ENCODE measurements at places on chromosomes 1 and 21.

GRCh38 chr1:175449306-175449705, 256.7 kb upstream of the KIAA0040 start:
- no peak for DNase-seq

DNA sequence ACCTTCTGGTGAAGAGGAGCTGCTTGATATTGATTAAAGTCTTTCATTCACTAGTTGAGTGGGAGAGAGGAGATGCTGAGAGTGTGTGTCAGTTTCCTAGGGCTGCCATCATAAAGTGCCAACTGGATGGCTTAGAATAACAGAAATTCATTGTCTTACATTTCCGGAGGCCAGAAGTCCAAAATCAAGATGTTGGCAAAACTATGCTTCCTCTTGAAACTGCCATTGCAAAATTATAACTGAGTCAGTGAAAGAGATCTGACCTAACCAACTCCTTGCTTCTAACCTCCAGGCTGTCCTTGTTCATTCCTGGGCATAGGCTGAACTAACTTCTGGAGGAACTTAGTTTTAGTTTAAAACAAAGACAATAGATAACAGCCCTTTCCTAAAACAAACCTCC, 47.1 kb downstream of the PTGS2 start:
- DNase-seq = no peak

- DNase-seq = no peak
These were observed 17.8 kb downstream of the YBX1 start for GRCh38 chr1:42700006-42700405.

GRCh38 chr1:219041818-219042217, 131.9 kb upstream of the LYPLAL1 start:
- DNase-seq = peak; percentile 14

- no peak for DNase-seq
These were observed 72.6 kb downstream of the DDR2 start for GRCh38 chr1:162704673-162705424.

DNA sequence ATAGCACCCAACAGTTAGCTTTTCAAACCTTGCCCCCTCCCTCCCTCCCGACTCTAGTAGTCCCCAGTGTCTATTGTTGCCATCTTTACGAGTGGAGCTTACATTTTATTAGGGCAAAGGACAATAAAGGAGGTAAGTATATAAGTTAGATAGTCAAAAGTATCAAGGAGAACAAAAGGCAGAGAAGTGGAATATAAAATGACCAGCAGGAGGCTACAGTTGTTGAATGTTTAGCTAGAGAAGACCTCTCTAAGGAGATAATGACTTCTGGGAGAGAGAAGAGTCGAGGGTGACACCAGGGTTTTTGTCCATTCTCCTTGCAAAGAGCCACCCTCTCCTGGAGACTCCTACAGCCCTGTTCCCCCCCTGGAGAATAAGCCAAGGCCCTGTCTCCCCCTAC, 48.7 kb downstream of the SYT6 start:
- no peak for DNase-seq

GRCh38 chr1:53087332-53088285, 25.6 kb downstream of the PODN start:
- DNase-seq = no peak

DNA sequence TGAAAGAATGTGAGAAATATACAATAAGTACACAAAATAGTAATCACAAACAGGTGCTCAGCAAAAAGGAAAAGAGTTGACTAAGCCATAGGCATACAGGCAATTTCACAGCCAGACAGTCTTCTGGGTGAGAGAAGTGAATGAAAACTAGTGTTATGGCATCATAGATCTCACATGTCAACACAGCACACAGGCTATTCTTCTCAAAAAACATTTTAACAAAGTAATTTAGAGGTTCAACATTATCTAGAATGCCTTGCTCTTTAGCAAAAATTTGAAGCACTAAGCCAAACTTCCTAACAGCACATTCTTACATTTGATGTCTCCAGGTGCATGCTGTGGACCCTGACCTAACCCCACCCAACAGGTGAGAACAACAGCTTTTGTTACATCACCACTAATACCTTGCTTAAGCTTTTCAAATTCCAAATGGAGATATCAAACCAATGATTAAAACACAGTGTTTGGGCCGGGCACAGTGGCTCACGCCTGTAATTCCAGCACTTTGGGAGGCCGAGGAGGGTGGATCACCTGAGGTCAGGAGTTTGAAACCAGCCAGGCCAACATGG, 30.5 kb downstream of the OTUD7B start:
- DNase-seq = no peak

GRCh38 chr1:231040800-231041718, 1.0 kb upstream of the FAM89A start:
- no peak for DNase-seq

DNA sequence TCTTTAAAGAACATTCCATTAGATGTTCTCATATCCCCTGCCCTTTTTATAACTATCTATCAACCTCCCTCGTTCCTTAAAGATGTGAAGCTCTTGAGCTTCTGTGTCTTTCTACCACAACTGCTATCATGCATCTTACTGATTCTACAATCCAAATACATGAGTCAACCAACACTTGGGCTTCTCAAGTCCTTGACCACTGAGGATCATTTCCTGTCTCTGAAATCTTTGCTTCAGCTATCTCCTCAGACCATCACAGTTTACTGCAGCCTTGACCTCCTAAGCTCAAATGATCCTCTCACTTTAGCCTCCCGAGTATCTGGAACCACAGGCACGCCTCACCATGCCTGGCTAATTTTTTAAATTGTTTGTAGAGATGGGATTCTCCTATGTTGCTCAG, 75.2 kb downstream of the FMO4 start:
- peak; percentile 52 for DNase-seq

DNA sequence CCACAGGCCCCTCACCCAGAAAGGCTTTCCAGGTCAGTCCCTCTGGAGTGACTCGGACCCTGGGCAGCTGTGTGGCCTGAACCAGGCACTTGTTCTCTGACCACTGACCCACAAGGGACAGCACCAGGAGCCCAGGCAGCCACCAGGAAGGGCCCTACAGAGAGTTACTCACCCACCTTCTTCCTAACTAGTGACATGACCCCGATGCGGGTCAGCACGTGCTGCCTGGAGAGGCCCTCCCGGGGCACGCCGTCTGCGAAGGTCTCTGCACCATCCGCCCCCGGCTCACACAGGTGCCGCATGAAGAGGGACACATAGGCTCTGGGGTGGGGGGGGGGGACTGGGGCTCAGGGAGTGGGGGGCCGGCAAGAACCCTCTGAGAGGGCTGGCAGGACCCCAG, 55.8 kb downstream of the CHD5 start:
- no peak for DNase-seq

DNA sequence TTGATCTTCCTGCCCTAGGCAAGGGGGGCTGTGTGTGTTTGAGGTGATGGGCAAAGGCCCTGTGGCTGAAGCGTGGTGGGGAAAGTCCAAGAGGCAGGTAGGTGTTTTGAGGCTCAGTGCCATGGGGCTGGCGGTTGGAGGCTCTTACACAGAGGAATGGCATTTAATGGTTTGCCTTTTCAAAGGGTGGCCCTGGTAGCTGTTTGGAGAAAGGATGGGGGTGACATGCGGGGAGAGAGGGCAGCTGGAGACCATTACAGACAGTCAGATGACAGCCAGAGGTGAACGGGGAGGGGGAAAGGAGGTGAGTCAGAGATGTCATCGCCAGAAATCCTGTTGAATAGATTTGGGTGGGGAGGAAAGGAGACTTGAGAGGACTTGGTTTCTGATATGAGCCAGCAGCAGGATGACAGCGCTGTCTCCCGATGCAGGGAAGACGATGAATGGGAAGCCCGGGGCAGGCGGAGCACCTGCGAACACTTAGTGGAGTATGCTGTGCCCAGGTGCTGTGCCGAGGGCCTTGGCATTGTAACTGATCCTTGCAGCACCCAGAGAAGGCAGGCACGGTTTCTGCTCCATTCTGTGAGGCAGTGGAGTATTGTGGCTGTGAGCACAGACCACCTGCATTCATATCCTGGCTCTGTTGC, 56.3 kb downstream of the MAN1C1 start:
- peak; percentile 39 for DNase-seq

- DNase-seq = peak; percentile 56
These were observed 1.2 kb downstream of the SZRD1 start for GRCh38 chr1:16367968-16368890.

- peak; percentile 60 for DNase-seq
These were observed 57.7 kb downstream of the DDR2 start for GRCh38 chr1:162689745-162690671.

DNA sequence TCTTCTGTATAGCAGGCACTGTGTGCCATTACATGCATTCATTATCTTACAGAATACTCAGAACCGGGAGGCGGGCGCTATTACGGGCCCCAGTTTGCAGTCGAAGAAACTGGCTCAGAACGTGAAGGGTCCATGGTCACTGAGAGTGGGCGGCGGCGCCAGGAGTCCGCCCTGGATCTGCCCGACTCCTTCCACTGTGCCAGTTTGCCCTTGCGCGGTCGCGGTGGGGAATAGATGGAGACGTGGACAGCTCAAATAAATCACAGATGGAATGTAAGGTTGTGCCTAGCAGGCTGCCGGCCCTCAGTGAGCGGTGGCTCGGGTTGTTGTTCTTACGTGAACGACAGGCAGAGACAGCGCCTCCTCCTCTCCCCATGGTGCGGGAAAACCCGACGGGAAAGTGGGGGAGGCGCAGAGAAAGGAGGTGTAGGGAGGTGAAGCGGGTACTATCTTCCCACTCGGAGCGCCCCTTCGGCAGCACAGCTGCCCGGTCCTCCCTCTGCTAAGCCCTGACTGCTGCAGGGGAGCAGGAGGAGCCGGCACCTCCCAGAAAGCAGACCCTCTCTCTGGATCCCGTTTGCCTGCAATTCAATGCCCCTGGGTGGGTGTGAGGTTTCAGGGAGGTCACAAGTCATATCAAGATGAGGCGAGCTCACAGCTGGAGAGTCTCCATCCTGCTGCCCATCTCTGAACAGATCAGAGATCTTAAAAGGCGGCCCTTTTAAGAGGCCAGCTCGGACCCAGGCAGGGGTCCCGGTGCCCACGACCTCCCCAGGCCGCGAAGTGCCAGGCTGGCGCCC, 1.1 kb downstream of the COL9A2 start:
- DNase-seq = no peak

DNA sequence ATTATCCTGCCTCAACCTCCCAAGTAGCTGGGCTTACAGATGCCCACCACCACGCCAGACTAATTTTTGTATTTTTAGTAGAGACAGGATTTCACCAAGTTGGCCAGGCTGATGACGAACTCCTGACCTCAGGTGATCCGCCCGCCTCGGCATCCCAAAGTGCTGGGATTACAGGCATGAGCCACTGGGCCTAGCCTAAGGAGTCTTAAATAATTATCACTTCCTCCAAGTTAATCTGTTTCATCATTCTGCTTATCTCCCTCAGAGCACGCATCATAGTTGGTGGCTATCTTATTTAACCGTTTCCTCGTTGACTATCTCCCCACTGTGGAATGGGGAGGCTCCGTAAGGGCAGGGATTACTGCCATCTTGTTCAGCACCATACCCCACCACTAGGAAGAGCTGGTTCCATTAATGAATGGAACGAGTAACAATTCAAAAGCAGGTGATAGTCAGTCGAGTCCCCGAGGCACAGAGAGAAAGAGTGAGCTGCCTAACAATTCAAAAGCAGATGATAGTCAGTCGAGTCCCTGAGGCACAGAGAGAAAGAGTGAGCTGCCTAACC, 52.7 kb downstream of the GLUL start:
- no peak for DNase-seq

DNA sequence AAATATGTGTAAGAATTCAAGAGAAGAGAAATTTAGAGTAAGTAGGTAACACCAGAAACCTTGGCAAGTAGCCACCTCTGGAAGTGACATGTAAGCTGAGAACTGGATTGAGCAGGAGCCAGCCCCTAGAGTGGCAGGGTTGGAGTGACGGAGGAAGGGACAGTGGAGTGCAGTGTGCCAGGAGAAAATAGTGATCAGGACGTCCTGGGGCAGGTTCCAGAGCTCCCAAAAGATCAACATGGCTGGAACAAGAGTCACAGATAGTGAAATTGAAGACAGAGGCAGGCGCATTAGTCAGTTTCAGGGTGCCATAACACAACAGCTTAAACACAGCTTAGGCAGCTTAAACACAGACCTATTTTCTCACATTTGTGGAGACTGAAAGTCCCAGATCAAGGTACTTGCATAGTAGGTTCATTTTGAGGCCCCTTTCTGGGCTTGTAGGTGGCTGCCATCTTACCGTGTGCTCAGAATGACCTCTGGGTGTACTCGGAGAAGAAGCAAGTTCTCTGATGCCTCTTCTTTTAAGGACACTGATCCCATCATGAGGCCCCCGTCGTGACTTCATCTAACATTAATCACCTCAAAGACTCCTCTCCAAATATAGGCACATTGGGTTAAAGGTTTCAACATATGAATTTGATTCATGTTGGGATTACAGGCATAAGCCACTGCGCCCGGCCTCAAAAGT, 37.2 kb downstream of the GNPAT start:
- DNase-seq = no peak

DNA sequence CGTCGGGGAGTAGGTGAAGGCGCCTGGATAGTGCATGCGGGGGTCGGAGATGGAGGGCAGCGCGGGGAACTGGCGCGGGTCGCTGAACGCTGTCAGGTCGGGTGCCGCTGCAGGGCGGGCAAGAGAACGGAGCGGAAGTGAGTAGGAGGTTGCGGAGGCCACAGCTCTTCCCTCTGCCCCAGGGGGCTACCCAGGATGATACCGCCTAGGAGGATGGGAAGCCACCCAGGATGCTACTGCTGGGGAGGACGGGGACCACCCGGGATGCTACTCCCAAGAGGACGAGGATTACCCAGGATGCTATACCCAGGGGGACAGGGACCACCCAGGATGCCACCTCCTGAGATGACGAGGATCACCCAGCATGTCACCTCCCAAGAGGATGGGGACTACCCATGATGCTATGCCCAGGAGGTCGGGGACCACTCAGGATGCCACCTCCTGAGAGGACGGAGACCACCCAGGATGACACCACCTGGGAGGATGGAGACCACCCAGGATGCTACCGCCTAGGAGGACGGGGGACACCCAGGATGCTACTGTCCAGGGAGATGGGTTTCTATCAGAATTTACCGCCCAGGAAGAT, 123.8 kb downstream of the CLIC6 start:
- no peak for DNase-seq

- no peak for DNase-seq
These were observed 4.3 kb upstream of the CCN1 start for GRCh38 chr1:85576266-85576641.
